ENCODE measurements at places on chromosomes 11 and 22.

GRCh38 chr11:61571337-61571736 is 9.5 kb downstream of the SYT7 start:
- DNase-seq = no peak

DNA sequence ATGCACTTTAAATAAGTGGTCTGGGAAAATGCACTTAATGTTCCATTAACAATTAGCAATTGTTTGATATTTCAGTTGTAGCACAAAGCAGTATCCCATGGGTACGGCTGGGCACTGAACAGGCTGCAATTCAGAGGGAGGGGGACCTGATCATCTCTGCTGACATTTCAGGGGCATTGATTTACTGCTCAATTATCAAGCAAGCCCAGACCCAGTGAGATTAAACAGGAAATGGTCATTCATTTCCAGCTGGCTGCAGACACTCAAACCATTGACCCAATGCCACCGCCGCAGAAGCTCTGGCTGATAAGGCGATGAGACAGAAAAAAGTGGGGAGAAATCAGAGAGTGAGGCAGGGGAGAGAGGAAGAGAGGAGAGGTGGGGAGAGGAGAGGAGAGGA is 1.2 kb downstream of the GPR83 start:
- DNase-seq = peak; percentile 31

DNA sequence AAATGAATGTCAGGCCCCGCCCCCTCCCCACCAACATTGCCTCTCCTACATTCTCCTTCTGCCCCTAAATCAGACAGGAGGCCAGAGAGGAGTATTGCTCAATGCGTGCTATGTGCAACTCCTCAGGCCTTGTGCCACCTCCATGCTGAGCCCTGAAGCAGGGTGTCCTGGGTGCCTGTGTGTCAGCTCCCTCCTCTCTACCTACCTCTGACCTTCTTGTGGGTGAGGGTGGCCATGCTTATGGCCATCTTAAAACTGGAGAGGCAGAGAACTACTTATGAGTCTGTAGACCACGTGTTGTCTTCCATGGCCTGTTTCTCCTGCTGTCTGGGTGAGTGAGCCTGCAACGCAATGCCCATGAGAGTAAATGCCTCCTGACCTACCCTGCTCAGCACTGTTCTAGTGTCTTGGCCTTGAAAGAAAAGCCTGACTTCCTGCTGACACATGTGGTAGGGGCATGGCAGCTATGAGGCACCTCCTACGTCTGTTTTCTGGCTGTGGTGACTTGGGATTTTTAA is 10.5 kb downstream of the MCAM start:
- DNase-seq = no peak

- no peak for DNase-seq
Measured at GRCh38 chr11:108853864-108854263, 189.0 kb downstream of the DDX10 start.

DNA sequence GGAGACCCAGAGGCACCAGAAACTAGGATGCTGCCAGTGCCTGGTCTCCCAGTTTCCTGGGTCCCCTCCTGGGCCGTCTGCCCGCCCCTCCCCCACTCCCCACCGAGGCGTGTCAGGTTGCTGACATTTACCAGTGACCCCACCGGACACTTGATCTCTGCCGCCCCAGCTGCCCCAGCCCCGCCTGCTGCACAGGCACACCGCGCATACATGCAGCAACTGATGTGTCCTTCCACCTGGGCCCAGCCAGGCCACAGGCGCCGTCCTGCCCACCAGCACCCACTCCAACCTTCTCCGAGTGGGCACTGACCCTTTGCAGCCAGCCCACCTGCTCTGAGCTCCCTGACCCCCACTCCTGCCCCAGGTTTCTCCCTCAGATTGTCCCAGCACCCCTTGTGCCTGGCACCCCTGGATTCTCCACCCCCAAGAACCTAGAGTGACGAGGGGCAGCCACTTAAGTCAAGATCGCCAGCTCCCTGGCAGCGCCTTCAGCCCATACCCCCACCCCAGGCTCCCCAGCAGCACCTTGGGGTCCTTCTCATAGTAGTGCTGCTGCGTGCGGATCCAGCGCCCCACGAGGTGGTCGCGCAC is 548 bp downstream of the PYGM start:
- DNase-seq = no peak

- DNase-seq = peak; percentile 40
Measured at GRCh38 chr22:29691636-29692326, 28.0 kb upstream of the CABP7 start.

- no peak for DNase-seq
Measured at GRCh38 chr11:17169876-17170275, 37.9 kb downstream of the PIK3C2A start.

DNA sequence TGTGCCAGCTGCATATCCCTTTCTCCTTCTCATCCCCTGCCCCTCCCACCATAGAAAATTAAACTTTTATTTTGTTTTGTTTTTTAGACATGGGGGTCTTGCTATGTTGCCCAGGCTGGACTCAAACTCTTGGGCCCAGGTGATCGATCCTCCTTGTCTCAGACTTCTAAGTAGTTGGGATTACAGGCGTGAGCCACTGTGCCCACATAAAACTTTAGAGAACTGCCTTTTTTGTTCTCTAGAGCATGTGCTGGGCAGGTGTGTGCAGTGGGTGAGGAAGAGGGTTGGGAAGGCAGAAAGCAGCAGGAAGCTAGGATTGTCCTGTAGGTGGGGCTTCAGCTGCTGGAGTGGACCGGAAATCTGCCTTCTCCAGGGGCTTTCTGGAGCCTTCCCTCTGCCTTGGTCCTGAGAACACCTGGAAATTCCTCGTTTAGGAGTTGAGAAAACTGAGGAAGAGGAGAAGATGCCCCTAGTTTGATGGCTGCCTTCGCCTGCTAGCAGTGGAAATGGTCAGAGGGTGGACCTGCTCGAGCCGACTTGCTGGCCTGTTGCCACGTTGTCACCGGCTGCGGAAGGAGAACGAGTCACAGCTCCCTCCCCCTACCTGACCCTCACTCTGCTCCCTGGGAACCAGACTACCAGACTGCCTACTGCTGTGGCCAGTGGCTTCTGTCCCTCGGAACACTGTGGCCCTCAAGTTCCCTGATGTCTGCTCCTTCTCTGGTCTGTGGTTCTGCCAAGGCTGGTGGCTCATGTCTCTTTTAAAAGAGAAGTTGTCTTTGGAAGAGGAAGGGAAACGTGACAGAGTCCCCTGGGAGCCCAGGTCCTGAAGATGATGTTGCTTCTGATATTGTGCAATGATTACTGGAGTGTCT is 4.0 kb downstream of the ST14 start:
- no peak for DNase-seq
